ENCODE measurements at places on chromosomes 5 and 9.

- no peak for DNase-seq
Measured at GRCh38 chr9:93600504-93600903, 24.1 kb downstream of the PHF2 start.

DNA sequence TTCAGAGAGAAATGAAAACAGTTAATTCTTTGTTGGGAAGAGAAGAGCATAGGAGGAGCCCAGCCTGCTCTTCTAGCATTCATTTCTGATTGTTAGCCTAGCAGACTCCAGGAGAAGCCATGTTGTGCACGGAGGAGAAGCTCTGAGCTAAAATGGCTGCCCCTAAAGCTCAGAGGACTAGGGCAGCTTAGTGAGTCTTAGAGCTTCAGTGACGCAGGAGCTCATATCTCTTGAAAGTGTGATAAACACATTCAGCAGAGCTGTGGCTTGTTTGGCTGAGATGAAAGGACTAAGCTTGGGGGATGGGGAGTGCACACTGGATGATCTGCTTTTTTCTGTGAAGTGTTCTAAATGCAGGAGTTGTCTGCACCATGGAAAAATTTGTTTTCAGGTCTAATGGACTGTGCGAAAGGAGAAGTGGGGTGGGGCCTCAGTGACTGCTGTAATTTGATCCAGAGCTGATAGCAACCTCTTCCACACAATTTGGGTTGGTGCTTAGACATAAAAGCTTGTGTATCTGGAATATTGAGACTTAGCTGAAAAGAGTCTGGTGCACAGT is 58.5 kb downstream of the ZNF462 start:
- no peak for DNase-seq

GRCh38 chr5:15431923-15432322 is 68.1 kb upstream of the FBXL7 start:
- no peak for DNase-seq

GRCh38 chr5:42919600-42919999 is 107.9 kb upstream of the SELENOP start:
- DNase-seq, result no peak

DNA sequence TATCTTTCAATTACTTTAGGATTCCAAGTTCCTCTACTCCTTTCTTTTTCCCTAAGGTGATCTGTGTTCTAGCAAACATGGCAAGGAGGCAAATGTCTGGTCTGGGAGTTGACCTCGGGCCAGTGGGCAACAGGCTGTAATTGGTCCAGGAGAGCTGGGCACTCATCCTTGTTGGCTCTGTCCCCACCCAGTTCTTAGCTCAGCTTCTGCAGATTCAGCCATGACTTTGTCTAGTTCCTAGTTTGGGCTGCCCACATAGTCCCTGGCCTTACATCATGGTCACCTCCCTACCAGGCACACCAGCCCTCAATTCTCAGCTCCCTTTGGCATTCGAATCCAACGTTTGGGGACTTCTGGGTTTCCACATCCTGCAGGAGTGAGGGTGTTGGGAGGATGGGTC is 92.1 kb upstream of the DAP start:
- no peak for DNase-seq

- DNase-seq, result no peak
Measured at GRCh38 chr9:23783509-23783908, 42.5 kb downstream of the ELAVL2 start.

GRCh38 chr5:119036101-119036762 is 34.7 kb upstream of the DMXL1 start:
- DNase-seq, result no peak

- DNase-seq, result no peak
Measured at GRCh38 chr5:110440058-110440457, 286.4 kb downstream of the TMEM232 start.

GRCh38 chr5:134371834-134372340 is 518 bp downstream of the UBE2B start:
- DNase-seq, result peak; percentile 29

- DNase-seq, result no peak
Measured at GRCh38 chr9:97572892-97573365, 60.2 kb downstream of the TSTD2 start.

DNA sequence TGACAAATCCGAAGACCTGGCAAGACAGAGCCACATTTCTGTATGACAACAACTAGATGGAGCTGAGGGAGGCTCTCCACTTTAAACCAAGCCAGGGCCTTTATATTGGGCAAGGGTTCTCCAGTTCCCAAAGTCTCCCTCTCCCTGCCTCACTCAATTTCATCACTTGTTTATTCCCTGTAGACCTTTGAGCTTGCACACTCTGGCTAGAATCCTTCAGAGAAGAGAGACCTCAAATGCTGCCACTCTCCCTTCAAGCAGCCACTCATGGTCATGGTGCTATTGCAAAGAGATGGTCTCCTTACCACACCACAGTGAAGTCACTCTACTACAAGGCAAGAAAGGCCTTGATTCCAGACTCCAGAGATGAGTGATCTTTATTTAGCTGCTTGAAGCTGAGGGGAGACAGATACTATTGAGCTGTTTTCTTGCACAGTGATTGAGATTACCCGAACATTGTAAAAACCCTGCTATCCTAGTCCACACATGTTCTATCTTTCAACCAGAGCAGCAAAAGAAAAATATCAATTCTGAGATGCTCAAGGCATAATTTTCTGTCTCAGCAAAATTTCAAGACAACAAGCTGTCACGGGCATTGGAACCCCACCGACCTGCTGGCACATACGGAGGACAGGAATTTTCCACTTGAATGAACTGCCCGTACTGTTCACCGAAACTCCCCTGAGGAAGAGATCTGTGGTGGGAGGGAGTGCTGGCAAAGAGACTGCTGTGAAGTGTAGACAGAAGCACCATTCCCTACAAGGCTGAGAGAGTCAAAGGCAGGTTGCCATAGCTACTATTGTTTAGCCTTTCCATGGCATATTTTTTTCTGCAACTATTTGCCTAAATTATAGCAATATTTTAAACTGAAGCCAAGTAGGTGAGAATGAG is 81.1 kb downstream of the CDO1 start:
- DNase-seq, result no peak

DNA sequence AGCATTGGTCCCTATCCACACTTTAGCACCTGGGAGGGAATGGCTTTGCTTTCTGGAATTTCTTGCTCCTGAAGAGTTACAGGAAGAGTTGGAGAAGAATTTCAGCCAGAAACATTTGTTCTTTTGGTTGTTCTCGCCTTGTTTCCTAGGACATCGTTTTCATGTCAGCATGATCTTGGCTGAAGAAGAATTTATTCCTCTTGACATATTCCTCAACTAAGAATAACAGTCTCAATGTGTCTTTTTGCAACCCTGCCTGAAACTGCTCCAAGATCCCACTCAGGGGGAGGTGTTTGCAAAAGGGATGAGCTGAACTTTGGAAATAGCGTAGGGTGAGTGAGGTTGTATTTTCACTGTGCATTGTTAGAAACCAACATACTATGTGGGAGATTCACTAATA is 26.1 kb downstream of the MAMDC2 start:
- DNase-seq, result no peak

GRCh38 chr5:8462565-8462964 is 593.6 kb downstream of the MTRR start:
- DNase-seq, result no peak

Measured in stimulated activated CD8-positive, alpha-beta memory T cell treated with anti-CD3 and anti-CD28 coated beads, Interleukin-2, amount 100 ng/mL, for 48 hours (primary cell).